ENCODE measurements at places on chromosomes 4 and X.

GRCh38 chr4:121306931-121307330, 73.9 kb downstream of the QRFPR start:
- DNase-seq = no peak

DNA sequence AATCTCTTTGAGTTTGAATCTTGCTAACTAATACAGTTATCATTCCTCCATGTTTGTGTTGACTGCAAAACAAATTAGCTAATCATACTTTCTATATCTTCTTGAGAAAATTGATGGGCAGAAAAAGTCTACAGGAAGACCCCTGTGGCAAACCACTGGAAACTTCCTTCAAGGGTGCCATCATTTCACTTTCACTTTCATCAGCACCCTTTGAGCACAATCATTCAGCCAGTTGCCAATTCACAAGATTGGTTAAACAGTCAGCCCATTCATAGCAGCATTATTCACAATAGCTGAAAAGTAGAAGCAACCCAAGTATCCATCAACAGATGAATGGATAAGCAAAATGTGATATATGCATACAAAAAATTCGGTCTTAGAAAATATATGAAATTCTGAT, 101.5 kb downstream of the CCDC160 start:
- peak; percentile 2 for DNase-seq

DNA sequence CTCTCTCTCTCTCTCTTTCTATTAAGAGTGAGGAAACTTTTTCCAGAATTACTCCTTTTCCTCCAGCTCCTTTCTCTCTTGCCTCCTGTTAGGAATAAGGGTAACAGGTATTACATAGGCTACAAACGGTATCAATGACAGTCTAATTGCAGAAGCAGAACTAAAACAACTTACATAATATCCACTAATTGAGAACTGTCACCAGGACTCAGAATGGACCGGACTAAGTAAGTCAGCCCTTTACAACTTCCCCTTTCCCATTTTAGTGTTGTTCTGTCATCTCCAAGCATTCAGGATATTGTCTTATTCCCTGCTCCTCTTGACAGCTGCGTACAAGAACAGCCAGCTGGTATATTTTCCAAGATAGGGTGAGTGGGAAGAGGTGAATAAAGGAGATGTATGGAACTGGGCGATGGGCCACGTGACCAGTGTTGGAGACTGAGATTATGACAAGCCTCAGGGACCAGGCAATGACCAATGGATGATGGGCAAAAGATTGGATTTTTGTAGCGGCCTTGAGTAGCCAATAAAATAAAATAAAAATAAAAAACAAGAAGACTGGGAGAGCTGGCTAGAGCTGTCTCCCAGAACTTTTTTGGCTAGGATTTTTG, 2.3 kb upstream of the FNIP2 start:
- DNase-seq = no peak

- no peak for DNase-seq
Observed at GRCh38 chr4:48490680-48491513, 845 bp downstream of the ZAR1 start.

DNA sequence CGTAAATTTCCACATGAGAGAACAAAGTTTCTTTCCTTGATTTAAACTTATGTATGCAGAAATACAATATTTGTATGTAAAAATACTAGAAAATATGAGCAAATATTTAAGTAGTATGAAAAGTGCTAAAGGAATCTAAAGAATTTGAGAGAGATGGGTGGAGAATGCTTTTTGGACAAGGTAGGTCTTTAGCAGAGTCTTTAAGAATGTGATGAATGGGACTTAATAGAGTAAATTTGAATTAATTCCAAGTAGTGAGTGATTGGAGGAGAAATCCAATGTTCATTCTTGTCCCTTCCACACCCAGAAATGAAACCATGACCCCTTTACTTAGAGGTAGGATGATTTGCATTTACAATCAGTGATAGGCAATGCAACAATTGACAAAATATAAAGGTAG, 570.9 kb upstream of the ZFP42 start:
- DNase-seq = no peak

DNA sequence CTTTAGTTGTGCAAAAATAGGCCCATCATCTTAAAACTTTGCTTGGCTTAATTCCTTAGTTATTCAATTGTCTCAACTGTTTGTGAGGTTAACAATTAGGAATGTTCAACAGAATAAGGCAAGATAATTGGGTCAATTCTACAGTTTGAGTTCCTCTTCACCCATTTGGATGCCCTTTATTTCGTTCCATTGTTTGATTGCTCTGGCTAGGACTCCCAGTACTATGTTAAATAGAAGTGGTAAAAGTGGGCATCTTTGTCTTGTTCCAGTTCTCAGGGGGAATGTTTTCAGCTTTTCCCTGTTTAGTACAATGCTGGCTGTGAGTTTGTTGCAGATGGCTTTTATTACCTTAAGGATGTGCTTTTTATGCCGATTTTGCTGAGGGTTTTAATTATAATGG, 761.5 kb upstream of the GRIA3 start:
- no peak for DNase-seq

- no peak for DNase-seq
Observed at GRCh38 chrX:13756381-13756780, 21.8 kb downstream of the OFD1 start.

GRCh38 chr4:74109116-74109869, 10.3 kb upstream of the CXCL2 start:
- DNase-seq = no peak

DNA sequence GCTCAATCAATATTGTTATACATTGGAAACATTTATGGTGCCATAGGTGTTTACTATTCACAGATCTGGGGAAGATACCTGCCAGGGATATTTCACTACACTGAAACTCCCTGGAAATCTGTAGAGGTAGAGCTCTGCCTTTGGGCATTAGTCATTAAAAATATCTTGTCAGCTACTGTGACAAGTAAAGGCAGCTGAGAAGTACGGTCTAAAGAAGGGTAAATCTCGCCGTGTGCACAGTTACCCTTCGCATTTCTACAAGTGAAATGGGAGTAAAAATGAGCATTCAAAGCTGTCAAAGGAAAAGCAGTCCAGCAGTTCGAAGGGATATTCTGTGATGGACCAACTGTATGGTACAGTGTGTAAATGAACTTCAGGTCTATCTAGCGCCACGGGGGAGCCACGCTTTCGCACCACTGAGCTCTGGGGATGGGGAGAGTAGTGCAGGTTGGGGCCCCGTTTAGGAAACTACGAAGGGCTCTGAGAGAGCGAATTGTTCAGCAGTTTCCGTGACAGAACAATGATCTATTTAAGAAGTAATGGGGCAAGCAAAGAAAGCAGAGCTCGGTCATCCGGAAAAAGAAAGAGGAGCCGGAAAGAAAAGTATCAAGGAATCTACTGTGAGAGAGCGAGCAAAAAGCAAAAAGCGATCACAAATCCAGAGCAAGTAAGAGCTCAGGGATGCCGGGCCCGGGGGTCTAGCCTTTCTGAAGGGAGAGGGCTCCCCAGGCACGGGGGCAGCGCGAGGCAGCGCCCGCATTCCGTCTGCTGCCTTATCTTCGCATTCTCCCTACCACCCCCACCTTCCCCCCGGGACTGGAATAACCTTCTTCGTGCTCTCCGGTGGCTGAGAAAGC, 646 bp downstream of the TIGD4 start:
- DNase-seq = no peak

All from GM12878 (cell line).